A549 treated with CORT108297 at 1 μM for 4 hours (cell line): ENCODE measurements at places on chromosomes 1 and 21. TPM values are rescaled to one million over a fixed set of nuclear protein-coding genes. Genes with fewer than 3 reads are reported as not detected.

The PADI2 gene
- total RNA-seq = 0.98 to 1.5 TPM (median 1.3 TPM) in 5 replicates

The TCHH gene
- total RNA-seq = 0.20 to 0.26 TPM (median 0.24 TPM) in 5 replicates

The CR1L gene
- total RNA-seq = 0.16 TPM in 1 of 5 replicates, not detected in the others

The PPM1J gene
- total RNA-seq = 0.82 to 1.5 TPM (median 1.2 TPM) in 5 replicates

The FAM177B gene
- not detected in 5 replicates for total RNA-seq

The ACTL8 gene
- 1.2 to 2.0 TPM (median 1.5 TPM) in 5 replicates for total RNA-seq

The PALMD gene
- 0.25 to 0.46 TPM (median 0.43 TPM) in 5 replicates for total RNA-seq

The NCAM2 gene
- not detected in 5 replicates for total RNA-seq

The KANK4 gene
- 0.24 to 0.65 TPM (median 0.36 TPM) in 5 replicates for total RNA-seq

The TMEM50B gene
- 10.1 to 10.9 TPM (median 10.8 TPM) in 5 replicates for total RNA-seq

The AHDC1 gene
- 13.7 to 21.3 TPM (median 18.2 TPM) in 5 replicates for total RNA-seq

The ANKRD35 gene
- total RNA-seq = not detected in 5 replicates

The GRIK3 gene
- not detected in 5 replicates for total RNA-seq

The GNPAT gene
- total RNA-seq = 35.3 to 42.8 TPM (median 36.7 TPM) in 5 replicates

The MLLT11 gene
- total RNA-seq = 14.5 to 18.8 TPM (median 17.8 TPM) in 5 replicates

The NUDT4B gene
- total RNA-seq = 0.35 to 3.2 TPM (median 1.6 TPM) in 5 replicates

The RFX5 gene
- 23.7 to 28.4 TPM (median 25.6 TPM) in 5 replicates for total RNA-seq

The SGIP1 gene
- not detected in 5 replicates for total RNA-seq

The FLG2 gene
- not detected in 5 replicates for total RNA-seq

The OR2L5 gene
- total RNA-seq = not detected in 5 replicates

The ITLN1 gene
- not detected in 5 replicates for total RNA-seq

The C1orf74 gene
- total RNA-seq = 1.1 to 1.9 TPM (median 1.6 TPM) in 5 replicates

The TBX15 gene
- total RNA-seq = 0.02 to 0.06 TPM (median 0.05 TPM) in 3 of 5 replicates, not detected in the others

The NHLH2 gene
- total RNA-seq = not detected in 5 replicates

The CYYR1 gene
- not detected in 5 replicates for total RNA-seq

The BATF3 gene
- 20.0 to 35.4 TPM (median 33.7 TPM) in 5 replicates for total RNA-seq

The OR2L13 gene
- total RNA-seq = not detected in 5 replicates

The C1orf56 gene
- 5.8 to 8.9 TPM (median 7.1 TPM) in 5 replicates for total RNA-seq

The LCE3E gene
- total RNA-seq = 0.16 to 0.17 TPM in 2 of 5 replicates, not detected in the others

The SYT14 gene
- 0.02 to 0.06 TPM (median 0.06 TPM) in 5 replicates for total RNA-seq

The UTS2 gene
- total RNA-seq = not detected in 5 replicates

The CD34 gene
- total RNA-seq = not detected in 5 replicates

The TMCC2 gene
- 2.4 to 2.8 TPM (median 2.6 TPM) in 5 replicates for total RNA-seq

The DAB1 gene
- not detected in 5 replicates for total RNA-seq

The UMODL1 gene
- total RNA-seq = not detected in 5 replicates

The ERG gene
- total RNA-seq = not detected in 5 replicates

The SLC1A7 gene
- 0.05 TPM in 1 of 5 replicates, not detected in the others for total RNA-seq

The PLCH2 gene
- 0.16 to 0.33 TPM (median 0.28 TPM) in 5 replicates for total RNA-seq

The LENEP gene
- not detected in 5 replicates for total RNA-seq

The ZC3H12A gene
- 16.3 to 30.9 TPM (median 22.6 TPM) in 5 replicates for total RNA-seq

The RRAGC gene
- 25.2 to 30.9 TPM (median 27.0 TPM) in 5 replicates for total RNA-seq

The TFF2 gene
- not detected in 5 replicates for total RNA-seq

The DNAH14 gene
- total RNA-seq = 14.2 to 18.7 TPM (median 15.2 TPM) in 5 replicates

The ARHGEF2 gene
- total RNA-seq = 33.2 to 40.9 TPM (median 37.4 TPM) in 5 replicates

The COL11A1 gene
- 1.8 to 3.6 TPM (median 2.8 TPM) in 5 replicates for total RNA-seq

The IGSF3 gene
- 17.1 to 24.2 TPM (median 20.8 TPM) in 5 replicates for total RNA-seq

The TMIGD3 gene
- total RNA-seq = not detected in 5 replicates

The PTAFR gene
- total RNA-seq = 0.14 to 0.32 TPM (median 0.25 TPM) in 5 replicates

The FCRL4 gene
- total RNA-seq = not detected in 5 replicates

The LDLRAD1 gene
- not detected in 5 replicates for total RNA-seq

The TNNT2 gene
- 0.10 TPM in 1 of 5 replicates, not detected in the others for total RNA-seq

The IL12RB2 gene
- total RNA-seq = 0.02 to 0.14 TPM (median 0.08 TPM) in 3 of 5 replicates, not detected in the others

The RGS7 gene
- total RNA-seq = 0.04 to 0.13 TPM (median 0.07 TPM) in 4 of 5 replicates, not detected in the other

The SELE gene
- 0.02 TPM in 1 of 5 replicates, not detected in the others for total RNA-seq

The FCER1G gene
- 0.16 to 0.36 TPM in 2 of 5 replicates, not detected in the others for total RNA-seq

The FBXO28 gene
- 22.0 to 26.2 TPM (median 25.3 TPM) in 5 replicates for total RNA-seq

The RYR2 gene
- 0.01 to 0.09 TPM (median 0.02 TPM) in 5 replicates for total RNA-seq
